ENCODE measurements at places on chromosomes 4 and X.

- no peak for DNase-seq
These were observed 29.7 kb upstream of the FGF2 start for GRCh38 chr4:122796801-122797404.

DNA sequence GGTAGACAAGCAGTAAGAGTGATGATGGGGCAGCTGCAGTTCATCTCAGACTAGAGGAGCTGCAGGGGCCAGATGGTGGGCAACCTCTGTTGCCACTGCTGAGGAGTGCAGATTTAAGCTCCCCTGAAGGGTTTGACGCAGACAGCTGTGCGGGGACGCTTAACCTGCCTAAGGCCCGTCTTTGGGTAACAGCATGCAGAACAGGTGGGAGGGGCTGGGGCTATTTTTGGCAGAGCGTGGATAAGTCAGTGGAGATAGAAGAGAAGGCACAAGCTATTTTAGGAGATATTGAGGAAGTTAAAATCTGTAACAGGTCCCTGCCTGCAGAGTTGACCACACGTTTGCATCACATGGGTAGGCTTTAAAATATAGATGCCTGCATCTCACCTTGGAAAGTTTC lies 10.5 kb downstream of the CD99 start:
- no peak for DNase-seq

DNA sequence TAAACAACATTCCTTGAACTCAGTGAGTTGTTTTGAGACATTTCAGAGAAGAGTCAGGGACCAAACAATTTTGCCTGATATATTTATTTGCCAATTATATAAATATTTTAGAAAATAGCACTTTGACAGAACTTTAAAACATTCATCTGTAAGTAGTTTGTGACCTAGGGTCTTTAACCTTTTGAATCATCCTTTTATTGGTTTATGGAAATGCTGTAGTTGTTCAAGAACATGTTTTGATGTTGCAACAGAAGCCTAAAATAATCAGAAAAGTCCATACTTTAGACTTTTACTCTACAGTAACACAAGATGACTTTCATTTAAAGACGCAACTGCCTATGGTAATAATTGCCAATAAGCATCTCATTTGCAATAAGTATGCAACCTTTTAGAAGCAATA lies 43.0 kb downstream of the CXCL1 start:
- no peak for DNase-seq

DNA sequence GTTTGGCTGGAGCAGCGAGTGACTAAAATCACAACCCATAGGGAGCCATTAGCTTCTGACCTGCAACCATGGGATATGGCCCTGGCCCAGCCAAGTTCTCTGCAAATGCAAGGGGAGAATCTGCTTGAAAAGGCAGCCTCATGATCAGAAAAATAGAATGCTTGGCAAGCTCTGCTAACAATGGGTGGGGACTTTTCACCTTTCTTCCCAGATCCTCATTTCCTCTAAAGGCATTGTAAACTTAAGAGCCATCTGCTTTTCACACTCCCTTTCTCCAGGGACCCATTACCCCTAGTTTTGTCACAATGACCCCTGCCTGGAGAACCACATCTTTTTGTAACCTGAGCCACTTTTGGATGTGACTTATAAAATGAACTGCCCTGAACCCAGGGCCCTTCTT lies 104.3 kb downstream of the PARM1 start:
- no peak for DNase-seq

GRCh38 chr4:114304046-114304445 lies 294.6 kb upstream of the UGT8 start:
- DNase-seq, result no peak

DNA sequence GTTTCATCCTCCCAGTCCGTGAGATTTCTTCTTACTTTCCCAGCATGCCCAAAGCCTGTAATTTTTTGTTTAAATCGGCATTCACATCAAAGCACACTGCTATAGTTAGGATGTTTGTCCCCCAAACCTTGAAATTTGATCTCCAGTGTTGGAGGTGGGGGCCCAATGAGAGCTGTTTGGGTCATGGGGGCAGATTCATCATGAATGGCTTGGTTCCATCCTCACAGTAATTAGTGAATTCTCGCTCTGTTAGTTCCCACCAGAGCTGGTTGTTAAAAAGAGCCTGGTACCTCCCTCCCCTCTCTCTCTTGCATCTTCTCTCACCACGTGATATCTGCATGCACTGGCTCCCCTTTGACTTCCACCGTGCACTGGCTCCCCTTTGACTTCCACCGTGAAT lies 40.5 kb upstream of the PGRMC2 start:
- no peak for DNase-seq

DNA sequence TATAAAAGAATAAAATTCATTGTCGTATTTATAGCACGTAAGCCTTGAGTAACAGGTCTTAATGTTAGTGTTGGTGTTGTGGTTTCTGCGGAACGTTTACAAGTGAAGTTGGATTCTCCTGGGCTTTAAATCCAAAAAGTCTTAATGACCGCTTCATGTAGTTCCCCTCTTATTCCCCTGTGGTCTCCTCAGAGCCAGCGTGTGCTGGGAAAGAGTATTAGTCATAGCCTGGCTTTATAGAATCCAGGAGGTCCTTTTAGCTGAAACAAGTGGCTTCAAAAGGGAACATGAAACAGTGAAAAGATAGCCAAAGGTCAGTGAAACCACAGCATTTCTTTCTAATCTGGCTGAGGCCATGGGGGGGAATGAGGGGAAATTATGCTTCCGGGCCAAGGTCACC lies 79.1 kb downstream of the CLCN4 start:
- no peak for DNase-seq

- DNase-seq, result no peak
These were observed 4.8 kb downstream of the PROM1 start for GRCh38 chr4:16079046-16079445.

GRCh38 chrX:130857207-130857606 lies 45.8 kb downstream of the ENOX2 start:
- DNase-seq, result no peak

DNA sequence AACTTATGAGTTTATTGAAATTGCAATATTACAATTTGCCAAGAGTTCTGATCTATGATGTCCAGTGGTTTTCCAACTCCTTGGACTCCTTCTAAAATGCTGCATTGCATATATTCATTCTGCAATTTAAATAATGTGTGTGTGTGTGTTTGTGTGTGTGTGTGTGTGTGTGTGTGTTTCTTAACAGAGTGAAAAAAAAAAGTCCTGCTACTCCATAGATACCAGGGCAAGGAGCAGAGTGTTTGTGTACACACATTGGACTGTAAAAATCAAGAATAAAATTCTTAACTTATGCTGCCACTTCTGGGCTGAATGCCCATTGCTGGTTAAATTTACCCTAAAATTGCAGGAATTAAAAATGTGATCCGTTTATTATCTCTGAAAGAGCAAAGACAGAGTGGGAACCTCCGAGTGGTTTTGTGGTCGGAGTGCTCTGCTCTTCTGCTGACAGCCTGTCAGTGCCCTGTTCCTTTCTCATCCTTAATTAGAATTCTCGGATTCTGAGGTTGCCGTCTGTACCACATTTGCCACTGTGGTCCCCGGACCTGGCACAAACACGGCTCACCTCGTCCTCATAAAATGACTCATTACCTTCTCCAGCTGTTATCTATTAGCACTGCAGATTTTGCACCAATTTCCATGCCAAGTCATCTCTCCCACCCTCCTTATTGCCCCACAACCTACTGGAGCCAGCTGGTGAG lies 355.5 kb downstream of the KCNIP4 start:
- DNase-seq, result peak; percentile 87

DNA sequence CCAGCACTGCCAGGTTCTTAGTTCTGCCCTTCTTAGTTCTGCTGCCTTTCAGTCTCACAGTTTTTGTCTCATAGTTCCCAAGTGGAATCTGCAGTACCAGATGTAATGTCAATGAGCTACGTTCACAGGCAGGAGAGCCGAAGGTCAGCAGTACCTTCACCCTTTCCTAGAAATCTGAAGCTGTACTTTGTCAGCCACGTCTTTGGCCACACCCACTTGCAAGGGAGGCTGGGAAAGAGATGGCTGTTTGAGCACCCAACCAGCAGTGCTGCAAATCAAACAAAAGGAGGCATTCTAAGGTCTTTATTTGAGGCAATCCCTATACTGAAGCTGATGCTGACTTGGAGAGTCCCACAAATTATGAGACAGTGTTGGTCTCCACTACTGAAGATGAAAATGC lies 199.1 kb upstream of the NPY2R start:
- DNase-seq, result no peak

DNA sequence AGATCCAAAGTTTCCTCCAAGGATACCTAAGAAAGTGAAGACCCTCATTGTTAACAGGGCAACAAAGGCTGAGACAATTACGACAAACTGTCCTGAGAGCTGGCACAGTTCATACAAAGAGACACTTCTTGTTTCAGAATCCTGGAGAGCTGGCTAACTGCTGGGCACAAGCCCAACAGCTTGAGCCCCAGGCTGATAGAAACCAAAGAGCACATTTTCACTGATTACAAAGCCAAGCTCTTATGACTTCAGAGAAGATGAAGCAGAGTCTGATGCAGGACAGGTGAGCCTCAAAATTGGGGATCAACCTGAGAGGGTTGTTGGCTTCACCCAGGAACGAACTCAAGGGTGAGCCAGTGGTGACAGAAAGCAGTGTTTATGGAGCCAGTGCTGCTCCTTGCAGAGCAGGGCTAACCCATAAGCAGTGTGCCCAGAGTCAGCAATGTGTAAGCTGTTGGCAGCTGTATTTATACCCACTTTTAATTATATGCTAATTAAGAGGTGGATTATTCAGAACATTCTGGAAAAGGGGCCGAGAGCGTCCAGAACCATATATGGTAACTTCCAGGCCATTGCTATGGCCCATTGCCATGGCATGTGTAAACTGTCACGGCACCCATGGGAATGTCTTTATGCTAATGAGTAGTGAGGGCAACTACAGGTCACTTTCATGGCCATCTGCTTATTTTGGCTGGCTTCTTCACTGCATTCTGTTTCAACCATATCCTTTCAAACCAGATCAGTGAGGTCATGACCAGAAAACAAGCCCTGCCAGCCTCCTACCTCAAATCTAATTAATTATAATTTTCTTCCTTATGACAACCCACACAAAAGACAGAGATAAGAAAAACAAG lies 183.7 kb downstream of the EVC2 start:
- no peak for DNase-seq

DNA sequence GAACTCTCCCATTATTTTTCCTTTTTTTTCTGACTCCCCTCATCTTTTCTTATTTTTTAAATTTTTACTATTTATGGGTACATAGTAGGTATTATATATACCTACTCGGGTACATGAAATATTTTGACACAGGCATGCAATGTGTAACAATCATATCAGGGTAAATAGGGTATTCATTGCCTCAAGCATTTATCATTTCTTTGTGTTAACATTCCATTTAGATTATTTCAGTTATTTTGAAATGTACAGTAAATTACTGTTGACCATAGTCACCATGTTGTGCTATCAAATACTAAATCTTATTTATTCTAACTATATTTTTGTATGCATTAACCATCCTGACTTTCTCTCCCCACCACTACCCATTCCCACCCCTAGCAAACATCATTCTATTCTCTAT lies 33.8 kb upstream of the SLIT2 start:
- no peak for DNase-seq

- no peak for DNase-seq
These were observed 21.9 kb downstream of the TRIML1 start for GRCh38 chr4:188161167-188161566.

GRCh38 chrX:138794246-138794645 lies 82.7 kb upstream of the FGF13 start:
- no peak for DNase-seq

DNA sequence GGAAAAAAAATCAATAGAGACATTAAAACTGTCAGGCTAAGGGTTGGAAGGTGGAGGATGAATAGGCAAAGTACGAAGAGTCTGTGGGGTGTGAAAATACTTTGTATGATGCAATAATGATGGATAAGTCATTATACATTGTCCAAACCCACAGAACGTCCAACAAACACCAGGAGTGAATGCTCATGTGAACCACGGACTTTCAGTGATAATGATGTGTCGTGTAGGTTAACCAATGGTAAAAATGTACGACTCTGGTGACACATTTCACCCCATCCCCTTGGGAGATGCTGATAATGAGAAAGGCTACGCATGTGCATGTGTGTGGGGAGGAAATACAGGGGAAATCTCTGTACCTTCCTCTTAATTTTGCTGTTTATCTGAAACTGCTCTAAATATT lies 665.2 kb downstream of the FAT4 start:
- no peak for DNase-seq

DNA sequence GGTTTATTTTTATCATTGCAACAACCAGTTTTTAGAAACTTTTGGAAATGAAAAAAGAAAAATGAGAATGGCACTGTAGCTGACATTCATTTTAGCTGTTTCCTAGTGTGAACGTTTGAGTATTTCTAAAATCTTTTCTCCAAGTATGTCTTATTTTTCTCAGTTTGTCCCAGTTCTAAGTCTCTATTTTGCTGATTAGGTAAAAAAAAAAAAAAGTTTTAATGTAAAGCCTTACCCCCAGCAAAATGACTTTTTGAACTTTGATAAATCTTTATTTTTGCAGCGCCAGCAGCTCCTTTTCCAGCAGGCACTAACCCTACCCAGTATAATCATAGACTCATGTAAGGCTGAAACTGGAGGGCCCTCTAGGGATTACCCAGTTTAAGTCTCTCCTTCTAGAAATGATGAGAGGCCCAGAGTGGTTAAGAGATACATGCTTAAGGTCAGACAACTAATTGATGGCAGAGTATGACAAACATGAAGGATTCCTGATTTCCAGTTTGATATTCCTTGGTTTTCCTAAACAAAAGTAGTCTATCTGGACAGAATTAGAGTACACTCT lies 84.3 kb upstream of the SLC4A4 start:
- DNase-seq, result no peak

- peak; percentile 1 for DNase-seq
These were observed 6.9 kb downstream of the CCNB3 start for GRCh38 chrX:50211510-50211909.

GRCh38 chr4:74057588-74057987 lies 19.1 kb upstream of the CXCL3 start:
- DNase-seq, result no peak

GRCh38 chr4:62627671-62628070 lies 1427.5 kb downstream of the ADGRL3 start:
- no peak for DNase-seq

DNA sequence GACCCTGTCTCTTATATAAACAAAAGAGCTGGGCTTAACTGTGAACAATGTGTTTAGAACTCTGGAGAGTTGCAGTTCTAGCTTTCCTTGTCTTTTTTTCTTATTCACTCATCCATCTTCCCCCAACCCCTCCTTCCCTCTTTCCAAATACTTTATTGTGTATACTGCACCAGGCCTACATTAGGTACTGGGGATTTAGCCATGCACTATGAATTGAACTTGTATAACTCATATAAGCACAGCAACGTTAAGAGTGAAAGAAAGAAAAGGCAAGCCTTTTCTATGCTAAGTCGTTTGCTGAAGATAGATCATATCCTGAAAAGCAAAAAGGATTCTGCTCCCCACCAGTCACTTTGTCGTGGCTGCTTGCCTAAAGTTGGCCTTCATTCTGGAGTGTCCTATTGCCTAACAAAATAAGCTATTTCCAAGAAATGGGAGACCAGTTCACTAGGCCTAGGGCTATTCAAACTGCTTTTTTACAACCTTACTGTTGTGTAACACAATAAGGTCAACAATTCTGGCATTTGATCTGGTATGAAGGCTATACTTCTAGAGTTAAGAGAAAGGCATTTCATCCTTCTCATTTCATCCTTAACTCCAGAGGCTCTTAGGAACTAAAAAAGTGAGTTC lies 32.2 kb downstream of the CCNI start:
- no peak for DNase-seq

GRCh38 chr4:1033840-1034551 lies 22.6 kb downstream of the FGFRL1 start:
- DNase-seq, result no peak

- DNase-seq, result no peak
These were observed 134.1 kb downstream of the GABRG1 start for GRCh38 chr4:45989775-45990174.

Measured in NCI-H1694 (cell line).